ENCODE measurements at places on chromosomes 6 and 20. TPM values are rescaled to one million over a fixed set of nuclear protein-coding genes. Genes with fewer than 3 reads are reported as not detected.

The PACSIN1 gene
- total RNA-seq, result not detected

The LAMA2 gene
- total RNA-seq, result 109 TPM

The GABRR1 gene
- total RNA-seq, result not detected

The TAAR6 gene
- not detected for total RNA-seq

The GCNT2 gene
- 4.0 TPM for total RNA-seq

The TFB1M gene
- total RNA-seq, result 15.7 TPM

The EBF4 gene
- 0.25 TPM for total RNA-seq

The MEI4 gene
- not detected for total RNA-seq

The MANEA gene
- total RNA-seq, result 15.9 TPM

The COL20A1 gene
- not detected for total RNA-seq

The ENPP3 gene
- total RNA-seq, result 0.40 TPM

The MYT1 gene
- total RNA-seq, result not detected

The GGTLC1 gene
- total RNA-seq, result not detected

The KIAA0408 gene
- total RNA-seq, result 2.4 TPM

The GSTA1 gene
- not detected for total RNA-seq

The DDX39B gene
- total RNA-seq, result 394 TPM

The SSTR4 gene
- total RNA-seq, result 0.13 TPM

The AGER gene
- total RNA-seq, result 0.13 TPM

The LRFN2 gene
- total RNA-seq, result not detected

The C6orf136 gene
- 1.7 TPM for total RNA-seq

The GSTA3 gene
- 0.19 TPM for total RNA-seq

The TBCC gene
- 40.6 TPM for total RNA-seq

The HLA-DQA2 gene
- not detected for total RNA-seq

The ADAM33 gene
- total RNA-seq, result 29.2 TPM

The ERVFRD-1 gene
- total RNA-seq, result not detected

The B3GALT4 gene
- total RNA-seq, result 12.2 TPM

The OR2H1 gene
- not detected for total RNA-seq

The GJA10 gene
- not detected for total RNA-seq

The TMC2 gene
- total RNA-seq, result not detected

The FARS2 gene
- total RNA-seq, result 29.9 TPM

The MYB gene
- 0.53 TPM for total RNA-seq

The DXO gene
- total RNA-seq, result 9.8 TPM

The LY6G6C gene
- not detected for total RNA-seq

The RSPH9 gene
- 0.40 TPM for total RNA-seq

The RAET1L gene
- total RNA-seq, result not detected

The TUBB1 gene
- total RNA-seq, result under 0.01 TPM

The LRRC73 gene
- 0.79 TPM for total RNA-seq

The TEAD3 gene
- 6.9 TPM for total RNA-seq

The OR2H2 gene
- not detected for total RNA-seq

The PRR18 gene
- total RNA-seq, result not detected

The LIME1 gene
- total RNA-seq, result 2.1 TPM

The LTA gene
- total RNA-seq, result not detected

The CUL7 gene
- 36.9 TPM for total RNA-seq

The KHDC1L gene
- not detected for total RNA-seq

The CST4 gene
- 0.31 TPM for total RNA-seq

The FERMT1 gene
- 0.53 TPM for total RNA-seq

The WFDC12 gene
- total RNA-seq, result not detected

The ADGRG6 gene
- total RNA-seq, result under 0.01 TPM

The FAM83B gene
- not detected for total RNA-seq

The TUBB2A gene
- 49.3 TPM for total RNA-seq

The ABT1 gene
- total RNA-seq, result 11.7 TPM

The CFB gene
- 20.3 TPM for total RNA-seq

The TCF19 gene
- 13.6 TPM for total RNA-seq

The BAK1 gene
- total RNA-seq, result 10.8 TPM

The TBXT gene
- not detected for total RNA-seq

All from aortic smooth muscle cell (primary cell).